Fibroblast of skin of right biceps (primary cell): ENCODE measurements at places on chromosomes 3 and 15.

GRCh38 chr3:143535994-143536784, 312.1 kb downstream of the SLC9A9 start:
- DNase-seq = no peak

DNA sequence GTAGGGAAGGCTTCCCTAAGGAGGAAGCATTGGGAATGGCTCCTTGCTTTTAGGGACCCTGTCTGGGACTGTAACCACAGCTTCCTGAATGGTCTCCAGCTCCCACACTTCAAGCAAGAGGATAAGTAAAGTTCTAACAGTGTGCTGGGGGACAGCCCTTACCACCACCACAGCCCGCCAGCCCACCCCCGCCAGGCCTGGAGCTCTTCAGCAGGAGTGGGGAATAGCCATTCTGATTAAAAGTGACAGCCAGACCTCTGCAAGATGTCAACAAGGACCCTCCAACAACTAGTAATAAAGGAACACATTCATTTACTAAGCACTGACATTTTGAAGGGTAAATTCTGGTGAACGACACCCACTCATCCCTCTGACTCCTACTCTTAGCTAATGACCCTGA, 49.4 kb downstream of the CPN2 start:
- DNase-seq = no peak

GRCh38 chr15:64010719-64011118, 35.6 kb downstream of the DAPK2 start:
- DNase-seq = peak; percentile 77

DNA sequence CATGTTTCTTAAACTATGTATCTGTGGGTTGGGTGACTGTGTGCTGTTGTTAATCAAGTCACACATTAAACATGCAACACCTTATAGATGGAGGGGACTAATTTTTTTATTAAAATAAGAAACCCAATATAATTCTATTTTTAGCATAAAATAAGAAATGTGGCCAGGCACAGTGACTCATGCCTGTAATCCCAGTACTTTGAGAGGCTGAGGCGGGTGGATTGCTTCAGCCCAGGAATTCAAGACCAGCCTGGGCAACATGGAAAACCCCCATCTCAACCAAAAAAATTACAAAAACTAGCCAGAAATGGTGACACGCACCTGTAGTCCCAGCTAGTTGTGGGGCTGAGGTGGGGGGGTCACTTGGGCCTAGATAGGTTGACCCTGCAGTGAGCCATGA, 1021.0 kb downstream of the EPHA3 start:
- DNase-seq = no peak

DNA sequence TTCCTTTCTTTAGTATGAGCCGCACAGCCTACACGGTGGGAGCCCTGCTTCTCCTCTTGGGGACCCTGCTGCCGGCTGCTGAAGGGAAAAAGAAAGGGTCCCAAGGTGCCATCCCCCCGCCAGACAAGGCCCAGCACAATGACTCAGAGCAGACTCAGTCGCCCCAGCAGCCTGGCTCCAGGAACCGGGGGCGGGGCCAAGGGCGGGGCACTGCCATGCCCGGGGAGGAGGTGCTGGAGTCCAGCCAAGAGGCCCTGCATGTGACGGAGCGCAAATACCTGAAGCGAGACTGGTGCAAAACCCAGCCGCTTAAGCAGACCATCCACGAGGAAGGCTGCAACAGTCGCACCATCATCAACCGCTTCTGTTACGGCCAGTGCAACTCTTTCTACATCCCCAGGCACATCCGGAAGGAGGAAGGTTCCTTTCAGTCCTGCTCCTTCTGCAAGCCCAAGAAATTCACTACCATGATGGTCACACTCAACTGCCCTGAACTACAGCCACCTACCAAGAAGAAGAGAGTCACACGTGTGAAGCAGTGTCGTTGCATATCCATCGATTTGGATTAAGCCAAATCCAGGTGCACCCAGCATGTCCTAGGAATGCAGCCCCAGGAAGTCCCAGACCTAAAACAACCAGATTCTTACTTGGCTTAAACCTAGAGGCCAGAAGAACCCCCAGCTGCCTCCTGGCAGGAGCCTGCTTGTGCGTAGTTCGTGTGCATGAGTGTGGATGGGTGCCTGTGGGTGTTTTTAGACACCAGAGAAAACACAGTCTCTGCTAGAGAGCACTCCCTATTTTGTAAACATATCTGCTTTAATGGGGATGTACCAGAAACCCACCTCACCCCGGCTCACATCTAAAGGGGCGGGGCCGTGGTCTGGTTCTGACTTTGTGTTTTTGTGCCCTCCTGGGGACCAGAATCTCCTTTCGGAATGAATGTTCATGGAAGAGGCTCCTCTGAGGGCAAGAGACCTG, 13.2 kb downstream of the GREM1 start:
- DNase-seq = peak; percentile 74

DNA sequence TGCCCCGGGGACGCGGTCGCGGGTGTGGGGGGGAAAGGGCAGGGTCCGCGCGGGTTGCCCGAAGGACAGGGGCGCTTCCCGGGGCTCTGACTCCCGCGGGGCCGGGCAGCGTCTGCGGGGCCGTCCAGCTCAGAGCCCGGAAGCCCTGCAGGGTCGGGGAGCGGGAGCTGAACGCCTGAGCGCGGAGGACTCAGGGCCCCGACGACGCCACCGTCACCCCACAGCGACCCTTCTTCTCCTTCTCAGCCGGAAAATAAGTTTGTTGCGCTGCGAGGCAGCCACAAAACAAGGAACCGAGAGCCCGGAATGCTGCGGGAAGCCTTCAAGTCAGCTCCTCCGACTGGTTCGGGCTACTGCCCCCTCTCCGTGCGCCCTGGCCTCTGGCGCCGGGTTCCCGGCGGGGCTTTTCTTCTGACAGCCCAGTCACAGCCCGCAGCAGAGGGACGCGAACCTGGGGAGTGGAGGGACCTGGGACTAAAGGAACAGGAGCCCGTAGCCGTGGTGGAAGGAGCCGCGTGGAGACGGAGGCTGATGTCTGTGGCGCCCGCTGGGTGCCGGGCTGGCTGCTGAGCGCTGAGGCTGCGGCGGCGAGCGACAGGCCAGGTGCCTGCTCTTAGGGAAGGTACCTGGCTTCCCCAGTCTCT, 484 bp downstream of the CNTN4 start:
- peak; percentile 12 for DNase-seq

- peak; percentile 34 for DNase-seq
Measured at GRCh38 chr3:88985491-88985890, 121.9 kb upstream of the EPHA3 start.

DNA sequence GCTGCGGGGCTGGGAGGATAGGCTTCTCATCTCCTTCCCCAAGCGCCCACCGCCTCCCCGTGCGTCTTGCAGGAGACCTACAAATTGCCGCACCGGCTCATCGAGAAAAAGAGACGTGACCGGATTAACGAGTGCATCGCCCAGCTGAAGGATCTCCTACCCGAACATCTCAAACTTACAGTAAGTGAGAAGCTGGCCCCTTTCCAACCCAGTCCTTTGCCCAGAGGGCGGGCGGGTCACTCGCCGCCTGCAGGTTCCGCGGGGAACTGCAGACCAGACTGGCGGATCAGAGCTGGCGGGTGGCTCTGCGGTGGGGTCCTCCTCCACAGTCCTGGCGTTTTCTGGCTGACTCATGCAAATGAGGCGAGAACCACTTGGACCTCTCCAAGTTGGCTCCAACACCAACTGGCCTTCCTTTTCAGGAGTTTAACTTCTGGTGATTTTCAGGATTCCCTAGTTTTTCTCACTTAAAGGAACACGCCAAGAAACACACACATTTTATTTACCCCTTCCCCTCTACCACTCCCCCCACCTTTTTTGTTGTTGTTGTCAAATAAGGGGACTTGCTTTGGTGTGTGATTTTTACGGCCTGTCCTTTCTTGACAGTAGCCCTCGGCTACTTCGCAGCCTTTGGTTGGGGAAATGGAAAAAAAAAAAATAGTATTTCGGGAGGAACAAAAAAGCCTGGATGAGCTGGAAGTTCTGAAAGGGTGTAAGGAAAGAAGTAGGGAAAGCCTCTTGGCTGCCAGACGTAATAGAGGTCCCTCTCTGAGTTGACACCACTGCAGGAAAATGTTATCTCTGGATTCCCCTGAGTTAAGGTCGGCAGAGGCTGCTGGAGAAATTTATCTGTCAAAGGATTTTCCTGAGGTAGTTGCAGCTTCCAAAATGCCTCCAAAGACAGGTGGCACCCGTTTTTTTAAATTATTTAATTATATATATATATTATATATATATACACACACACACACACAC, 1.3 kb downstream of the BHLHE40 start:
- peak; percentile 93 for DNase-seq

DNA sequence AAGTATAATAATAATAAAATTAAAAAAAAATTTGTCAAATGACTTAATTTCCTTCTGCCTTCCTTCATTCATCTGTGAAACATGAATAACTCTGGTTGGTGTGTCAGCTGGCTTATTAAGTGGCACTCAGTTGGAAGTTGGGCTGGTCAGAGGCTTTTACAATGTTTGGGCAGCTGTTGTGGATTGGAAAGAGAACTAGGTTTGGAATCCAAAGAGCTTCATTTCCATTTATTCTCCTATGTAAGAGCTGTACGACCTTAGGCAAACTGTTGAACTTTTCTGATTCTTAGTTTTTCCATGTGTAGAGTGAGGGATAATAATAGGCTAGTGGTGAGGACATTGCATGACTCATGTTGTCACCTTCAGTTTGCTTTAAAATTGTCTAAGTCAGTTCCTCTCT, 606.7 kb downstream of the PDCD6IP start:
- no peak for DNase-seq

DNA sequence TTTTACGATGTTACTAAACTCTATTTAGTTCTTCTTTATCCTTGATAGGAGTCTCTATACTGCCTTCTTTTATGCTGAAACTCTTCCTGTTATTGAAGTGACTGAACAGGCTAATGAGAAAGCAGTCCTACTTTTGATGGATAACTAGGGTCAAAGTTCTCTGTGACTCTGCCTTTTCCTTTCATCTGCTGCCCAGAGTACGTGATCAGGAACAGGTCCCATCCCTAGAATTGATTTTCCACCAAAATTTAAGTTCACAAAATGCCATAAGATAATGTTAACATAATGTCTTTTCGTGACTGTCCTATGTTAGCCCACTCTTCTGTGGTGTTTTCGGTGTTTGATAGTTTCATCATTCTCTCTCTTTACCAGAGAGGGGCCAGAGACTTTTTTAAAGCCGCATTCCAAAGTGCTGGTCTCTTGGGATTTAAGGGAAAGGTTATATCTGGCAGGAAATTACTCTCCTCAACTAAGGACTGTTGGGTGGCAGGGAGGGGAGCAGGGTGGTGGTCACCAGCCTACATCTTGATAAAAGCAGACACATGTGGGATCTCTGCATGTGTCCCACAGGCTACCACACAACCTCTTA, 50.3 kb upstream of the PLXND1 start:
- peak; percentile 24 for DNase-seq

GRCh38 chr3:10284496-10284895, 8.3 kb downstream of the GHRL start:
- DNase-seq = no peak

DNA sequence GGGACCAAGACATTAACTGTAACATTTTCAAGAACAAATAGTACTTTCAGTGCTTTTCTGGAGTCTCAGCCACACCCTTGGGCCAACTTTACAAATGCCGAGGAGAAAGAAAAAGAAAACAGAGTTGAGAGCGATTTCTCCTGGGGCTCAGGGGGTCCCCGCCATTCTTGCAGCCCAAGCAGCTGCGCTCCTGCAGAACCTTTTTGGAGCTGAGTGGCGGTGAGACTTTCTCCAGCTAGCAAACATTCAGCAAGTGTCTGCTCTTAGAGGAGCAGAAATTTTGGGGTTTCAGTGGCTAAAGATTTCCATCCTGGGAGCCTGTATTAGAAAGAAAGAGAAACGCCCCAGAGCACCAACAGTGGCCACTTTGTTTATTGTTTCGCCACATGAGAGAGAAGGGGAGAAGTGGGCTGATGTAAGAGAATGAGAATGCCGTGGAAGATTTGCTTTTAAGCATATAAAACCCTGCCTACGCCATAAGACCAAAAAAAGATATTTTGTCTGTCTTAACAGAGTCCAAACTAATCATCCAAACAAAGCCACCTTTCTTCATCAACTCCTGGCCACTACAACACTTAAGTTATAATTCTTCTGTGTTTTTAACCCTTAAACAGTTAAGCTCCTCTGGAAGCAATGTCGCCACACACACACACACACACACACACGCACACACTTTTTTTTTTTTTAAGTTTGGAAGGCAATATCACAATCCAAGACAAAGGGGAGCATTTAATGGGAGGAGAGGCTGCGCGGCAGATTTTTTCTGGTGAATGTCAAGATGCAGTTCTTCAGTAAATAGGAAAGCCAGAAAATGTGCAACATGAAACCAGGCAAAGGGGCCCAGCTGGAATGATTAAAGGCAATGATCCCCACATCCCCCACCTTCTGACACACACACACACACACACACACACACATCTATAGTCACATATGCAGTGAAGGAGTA, 19.2 kb downstream of the EID1 start:
- peak; percentile 72 for DNase-seq

GRCh38 chr3:77652624-77653023, 612.7 kb downstream of the ROBO2 start:
- no peak for DNase-seq

GRCh38 chr15:83123529-83123928, 16.1 kb downstream of the TM6SF1 start:
- DNase-seq = no peak

DNA sequence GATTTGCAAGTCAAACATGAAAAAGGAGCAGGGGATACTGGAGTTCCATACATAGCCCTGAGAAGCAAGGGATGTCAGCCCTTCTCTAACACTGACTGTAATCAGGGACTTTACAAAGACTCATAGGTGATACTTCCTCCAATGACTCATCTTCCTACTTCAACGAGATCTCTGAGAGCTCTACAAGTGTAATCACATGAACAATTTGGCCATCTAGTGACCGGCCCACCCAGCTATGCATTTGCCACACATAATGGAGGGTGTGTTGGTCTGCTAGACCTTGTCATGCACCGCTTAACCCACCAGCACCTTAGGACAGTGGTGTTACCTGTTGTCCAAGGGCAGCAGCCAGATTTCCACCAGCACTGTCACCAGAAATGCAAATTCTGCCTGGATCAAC, 75.3 kb downstream of the NCEH1 start:
- no peak for DNase-seq

- no peak for DNase-seq
Measured at GRCh38 chr15:25181293-25182097, 226.7 kb downstream of the SNRPN start.

- peak; percentile 44 for DNase-seq
Measured at GRCh38 chr3:186902154-186902553, 28.2 kb upstream of the ST6GAL1 start.

DNA sequence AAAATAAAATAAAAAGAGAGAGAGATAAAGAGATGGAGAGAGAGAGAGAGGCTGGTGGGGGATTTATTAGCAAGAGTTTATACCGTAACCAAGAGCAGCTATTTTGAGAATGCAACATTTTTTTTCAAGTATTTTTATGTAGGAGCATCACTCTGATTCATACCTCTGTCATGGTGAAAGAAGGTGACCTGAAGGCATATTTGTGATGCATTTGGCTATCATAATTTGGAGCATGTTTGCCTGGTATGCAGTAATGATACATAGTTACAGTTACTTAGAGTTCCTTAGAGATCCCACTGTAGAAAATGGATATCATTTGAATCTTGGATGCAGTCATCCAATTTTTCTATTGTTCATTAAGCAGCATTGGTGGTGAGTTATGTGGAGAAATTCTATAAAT, 1472.4 kb downstream of the SI start:
- DNase-seq = peak; percentile 7
